ENCODE measurements at places on chromosomes 4 and X.

- no peak for DNase-seq
Observed at GRCh38 chrX:82161195-82161594, 959.3 kb downstream of the SH3BGRL start.

GRCh38 chrX:2507196-2507595 is 6.4 kb upstream of the DHRSX start:
- DNase-seq, result no peak

- no peak for DNase-seq
Observed at GRCh38 chrX:110381216-110381615, 22.6 kb downstream of the RTL9 start.

GRCh38 chrX:20265726-20266681 is 705 bp downstream of the RPS6KA3 start:
- peak; percentile 37 for DNase-seq

GRCh38 chr4:142040043-142040442 is 403.7 kb downstream of the IL15 start:
- DNase-seq, result no peak

- DNase-seq, result no peak
Observed at GRCh38 chr4:113825272-113825671, 63.7 kb upstream of the CAMK2D start.

GRCh38 chrX:111567542-111568255 is 56.3 kb downstream of the SERTM2 start:
- no peak for DNase-seq

All from stimulated activated naive CD4-positive, alpha-beta T cell treated with Interleukin-2 at 50 U/mL for 16 hours (primary cell).